ENCODE measurements at places on chromosomes 4 and X.

- DNase-seq, result peak; percentile 41
These were observed at the start of gene NDST3 for GRCh38 chr4:118034053-118034785. Gene NDST3 (plus strand): TSS chr4:118034486. CDS start chr4:118053911, 19,425 bp downstream.

DNA sequence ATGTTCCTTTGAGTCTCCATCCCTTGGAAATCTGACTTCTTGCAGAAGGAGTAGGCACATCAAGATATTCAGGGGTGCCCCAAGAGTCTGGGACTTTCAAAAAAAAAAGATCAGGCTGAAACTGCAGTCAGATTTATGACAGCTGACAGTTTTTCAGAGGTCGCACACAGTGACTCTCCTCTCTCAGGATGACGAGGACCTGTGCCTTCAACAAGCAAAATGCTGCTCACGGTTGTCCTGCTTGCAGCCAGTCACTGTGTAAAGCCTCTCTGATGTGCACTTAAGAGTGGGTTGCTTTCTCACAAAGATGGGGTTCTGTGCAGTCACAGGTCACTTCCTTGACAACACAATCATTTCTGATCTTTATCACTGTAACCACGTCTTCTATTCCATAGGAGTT, 178.2 kb downstream of the PTTG2 start:
- no peak for DNase-seq

GRCh38 chrX:81201671-81202455, at the start of the genes HMGN5 and SH3BGRL:
Gene HMGN5 (minus strand): TSS chrX:81201913. CDS start chrX:81121549, 80,364 bp downstream.
Gene SH3BGRL (plus strand): TSS chrX:81202102. CDS start chrX:81202201, 99 bp downstream.
- DNase-seq, result no peak

GRCh38 chr4:1850276-1850675, 5.7 kb downstream of the LETM1 start:
- no peak for DNase-seq

DNA sequence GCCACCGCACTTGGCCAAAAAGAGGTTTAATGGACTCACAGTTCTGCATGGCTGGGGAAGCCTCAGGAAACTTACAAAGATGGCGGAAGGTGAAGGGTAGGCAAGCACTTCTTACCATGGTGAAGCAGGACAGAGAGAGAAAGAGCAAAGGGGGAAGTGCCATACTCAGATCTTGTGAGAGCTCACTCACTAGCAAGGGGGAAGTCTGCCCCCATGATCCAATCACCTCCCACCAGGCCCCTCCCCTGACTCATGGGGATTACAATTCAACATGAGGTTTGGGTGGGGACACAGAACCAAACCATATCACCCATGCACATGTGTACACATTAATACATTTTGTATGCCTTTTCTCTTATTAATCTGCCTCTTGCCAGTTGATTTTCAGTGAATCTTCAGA, 77.2 kb upstream of the HSD17B10 start:
- no peak for DNase-seq

GRCh38 chrX:140661643-140662042, 47.9 kb upstream of the LINC00632 start:
- DNase-seq, result peak; percentile 3

Data from HS-5 (cell line).